Sigmoid colon (tissue), 7 donors: ENCODE measurements at places on chromosomes 1 and 21.

GRCh38 chr1:79811173-79811572 lies 804.6 kb upstream of the ADGRL4 start:
- DNase-seq = no peak

DNA sequence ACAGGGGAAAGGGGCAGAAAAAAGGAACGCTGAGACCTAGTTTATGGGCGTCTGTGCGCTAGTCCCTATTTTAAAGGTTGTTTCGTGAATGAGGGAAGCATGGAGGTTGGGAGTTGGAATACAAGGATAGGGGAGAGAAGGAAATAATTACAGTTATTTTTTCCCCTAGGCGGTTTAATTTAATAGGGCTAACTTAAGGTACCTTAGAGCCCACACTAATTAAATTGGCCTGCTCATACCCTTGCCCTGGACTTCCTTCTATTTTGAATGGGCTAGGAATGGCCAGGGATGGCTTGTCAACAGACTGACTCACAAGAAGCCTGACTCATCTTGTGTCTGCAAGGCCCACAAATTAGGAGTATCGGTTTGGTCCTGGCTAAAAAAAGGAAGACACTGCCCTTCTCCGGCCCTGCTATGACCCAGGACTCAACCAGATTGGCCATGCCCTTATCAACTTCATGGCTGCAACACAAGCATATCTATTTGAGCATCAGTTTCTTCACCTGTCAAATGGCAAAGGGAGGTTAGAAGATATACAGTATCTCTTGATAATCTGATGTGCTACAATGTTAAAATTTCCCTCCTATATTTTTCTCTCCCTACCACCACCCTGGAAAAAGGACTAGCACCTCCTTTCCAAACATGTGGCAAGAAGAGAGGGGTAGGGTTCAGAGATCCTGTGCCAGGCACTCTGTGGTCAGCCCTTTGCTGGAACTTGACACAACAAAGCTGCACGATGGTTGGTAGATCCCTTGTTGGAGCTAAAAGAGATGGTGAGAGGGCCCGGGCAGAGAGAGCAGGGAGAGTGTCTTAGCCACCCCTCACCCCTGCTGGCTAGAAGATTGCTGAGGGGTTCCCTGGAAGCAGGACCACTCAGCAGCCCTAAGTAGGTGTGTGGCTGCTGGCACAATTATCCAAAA lies 2.2 kb upstream of the SSBP3 start:
- DNase-seq = no peak

DNA sequence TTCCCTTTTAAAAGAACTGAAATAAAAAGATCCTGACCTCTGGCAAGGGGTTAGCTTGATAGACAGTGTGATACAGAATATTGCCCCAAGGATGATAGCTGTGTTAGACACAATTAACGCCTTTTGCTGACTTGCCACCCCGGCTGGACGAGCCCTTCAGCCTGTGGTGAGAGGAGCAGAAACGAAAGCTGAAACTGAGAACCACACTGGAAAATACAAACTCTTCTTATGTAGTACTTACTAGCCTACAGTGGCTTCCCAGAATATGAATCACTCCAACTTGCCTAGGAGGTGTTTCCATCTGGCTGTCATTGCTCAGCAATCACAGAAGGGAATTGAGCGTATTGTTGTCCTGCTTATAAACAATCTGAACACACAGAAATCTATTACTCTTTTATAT lies 22.9 kb downstream of the SAMSN1 start:
- DNase-seq = no peak

GRCh38 chr1:18289597-18289996 lies 182.0 kb downstream of the IGSF21 start:
- no peak for DNase-seq

GRCh38 chr1:7301664-7301981 lies 469.5 kb upstream of the VAMP3 start:
- no peak for DNase-seq

- DNase-seq = no peak
Observed at GRCh38 chr1:66502086-66502485, 31.9 kb upstream of the SGIP1 start.

DNA sequence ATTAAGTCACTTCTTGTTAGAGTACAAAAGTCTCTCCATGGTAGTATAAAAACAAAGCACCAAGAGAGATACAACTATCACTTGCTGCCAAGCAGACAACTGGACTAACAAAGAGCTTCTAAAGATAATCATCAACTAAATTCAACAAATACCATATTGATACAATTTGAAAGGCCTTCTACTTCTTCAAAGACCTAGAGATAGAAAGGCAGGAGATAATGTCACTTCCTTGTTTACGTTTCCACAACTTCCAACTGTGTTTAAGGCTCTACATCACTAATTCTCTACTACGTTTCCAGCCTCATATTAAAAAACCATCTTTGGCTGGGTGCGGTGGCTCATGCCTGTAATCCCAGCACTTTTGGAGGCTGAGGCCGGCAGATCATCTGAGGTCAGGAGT lies 104.5 kb downstream of the ASH1L start:
- DNase-seq = no peak

DNA sequence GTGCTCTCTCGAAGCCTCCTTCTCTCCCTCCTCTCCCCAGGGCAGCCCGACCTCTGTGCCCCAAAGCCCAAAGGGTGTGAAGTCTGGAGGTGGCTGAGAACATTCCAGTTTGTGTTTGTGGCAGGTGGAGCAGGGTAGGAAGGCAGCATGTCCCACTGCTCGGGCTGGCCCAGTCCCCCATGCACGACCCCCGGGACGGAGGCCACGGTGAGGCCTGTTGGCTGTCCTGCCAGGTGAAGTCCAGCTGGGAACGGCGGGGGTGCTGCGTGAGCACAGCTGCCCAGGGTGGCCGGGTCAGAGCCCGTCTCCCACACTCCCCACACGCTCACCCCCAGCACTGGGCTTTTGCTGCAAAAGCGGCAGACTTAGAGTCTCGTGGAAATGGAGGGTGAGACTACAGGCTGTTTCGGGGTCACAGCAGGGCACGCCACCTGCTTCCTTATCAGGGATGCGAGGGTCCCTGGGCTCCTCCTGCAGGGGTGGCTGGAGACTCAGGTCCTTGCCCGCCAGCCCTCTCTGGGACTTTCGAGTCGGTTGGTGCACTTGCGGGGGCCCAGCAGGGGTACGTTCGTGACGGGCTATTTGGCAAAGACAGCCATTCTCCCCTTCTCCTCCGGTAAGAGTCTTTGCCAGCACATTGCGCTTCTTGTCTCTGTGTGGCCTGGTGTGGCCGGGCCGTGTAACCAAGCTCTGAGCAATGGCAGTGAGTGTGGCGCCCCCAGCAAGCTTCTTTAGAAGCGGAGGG lies 40.3 kb downstream of the MORN1 start:
- peak; percentile 35 for DNase-seq

DNA sequence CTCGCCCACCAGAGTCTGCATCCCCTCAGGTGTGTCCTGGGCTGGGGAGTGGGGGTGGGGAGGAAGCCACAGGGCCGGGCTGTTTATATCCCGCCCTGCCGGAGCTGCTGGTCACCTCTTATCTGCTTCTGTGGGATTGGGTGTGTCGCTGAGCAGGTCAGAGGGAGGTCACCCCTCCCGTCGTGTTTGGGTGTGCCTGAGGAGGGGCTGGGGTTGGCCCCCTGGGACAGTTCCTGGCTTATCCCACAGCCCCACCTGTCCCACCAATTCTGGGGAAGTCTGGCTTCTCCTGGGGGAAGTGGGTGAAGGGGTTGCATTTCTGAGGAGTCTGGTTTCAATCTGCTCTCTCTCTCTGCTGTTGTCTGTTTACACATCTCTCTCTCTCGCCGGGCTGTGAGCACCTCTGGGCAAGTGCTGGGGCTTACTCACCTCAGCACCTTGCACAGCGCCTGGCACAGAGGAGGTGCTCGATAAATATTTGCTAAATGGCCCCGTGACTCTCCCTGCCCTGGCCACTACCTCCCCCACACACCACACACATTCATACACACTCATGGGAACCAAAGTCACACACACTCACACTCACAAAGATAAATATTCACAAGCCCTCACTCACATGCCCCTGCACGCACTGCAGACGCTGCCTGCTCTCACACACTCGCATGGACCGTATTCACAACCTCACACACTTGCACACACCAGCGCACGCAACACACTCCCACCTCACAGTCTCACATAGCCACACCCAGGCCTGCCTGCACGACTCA lies 8.3 kb downstream of the ELF3 start:
- DNase-seq = no peak

- no peak for DNase-seq
Observed at GRCh38 chr1:187958207-187958606, 1129.5 kb downstream of the PLA2G4A start.

DNA sequence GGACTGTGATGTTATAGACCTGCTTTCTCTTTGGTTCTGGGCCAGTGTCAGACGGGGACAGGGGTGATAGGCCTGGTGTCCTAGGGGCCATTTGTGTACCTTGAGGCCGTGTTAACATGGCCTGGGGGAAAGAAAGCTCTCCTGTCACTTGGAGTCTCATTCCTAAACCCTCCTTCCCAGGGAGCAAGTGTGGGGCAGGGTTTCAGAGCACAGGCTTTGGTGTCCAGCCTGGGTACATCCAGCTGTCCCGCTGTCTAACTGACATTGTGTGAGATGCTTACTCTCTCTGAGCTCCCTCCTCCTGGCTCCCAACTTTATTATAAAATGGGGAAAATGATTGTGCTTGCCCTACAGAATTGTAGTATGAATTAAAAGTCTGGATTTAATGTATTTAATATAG lies 32.6 kb upstream of the EPHA8 start:
- DNase-seq = peak; percentile 11

- DNase-seq = no peak
Observed at GRCh38 chr1:215418876-215419447, 148.1 kb upstream of the KCTD3 start.

DNA sequence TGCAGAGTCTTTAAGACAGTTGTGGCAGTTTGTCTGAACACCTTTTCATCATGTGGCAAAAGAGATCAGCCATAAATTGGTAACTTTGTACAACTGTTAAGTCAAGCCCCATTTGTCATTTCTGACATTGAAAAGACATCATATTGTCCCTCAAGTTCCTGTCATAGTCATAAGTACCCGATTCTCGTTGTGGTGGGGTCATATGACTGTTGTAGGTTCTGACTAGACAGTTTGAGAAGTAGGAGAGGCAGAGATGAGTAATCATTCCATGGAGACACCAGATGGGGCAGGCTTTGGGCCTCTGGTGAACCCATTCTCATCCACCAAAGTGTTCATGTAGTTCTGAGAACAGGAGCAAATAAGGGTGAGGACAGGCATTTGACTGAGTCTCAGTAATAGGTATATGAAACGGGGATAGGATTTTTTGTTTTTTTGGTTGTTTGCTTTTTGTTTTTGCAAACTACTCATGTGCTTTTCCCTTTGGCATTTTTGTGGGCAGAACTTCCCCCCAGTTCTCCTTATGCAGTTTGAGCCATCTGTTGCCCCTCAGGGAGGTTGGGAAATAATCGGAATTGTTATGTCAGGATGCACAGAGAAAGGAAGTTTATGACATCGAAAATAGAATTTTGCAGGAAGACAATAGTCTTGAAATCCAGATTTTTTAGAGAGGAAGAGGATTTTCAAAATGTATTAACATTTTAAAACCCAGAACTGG lies 86.9 kb upstream of the KCNE2 start:
- DNase-seq = no peak

DNA sequence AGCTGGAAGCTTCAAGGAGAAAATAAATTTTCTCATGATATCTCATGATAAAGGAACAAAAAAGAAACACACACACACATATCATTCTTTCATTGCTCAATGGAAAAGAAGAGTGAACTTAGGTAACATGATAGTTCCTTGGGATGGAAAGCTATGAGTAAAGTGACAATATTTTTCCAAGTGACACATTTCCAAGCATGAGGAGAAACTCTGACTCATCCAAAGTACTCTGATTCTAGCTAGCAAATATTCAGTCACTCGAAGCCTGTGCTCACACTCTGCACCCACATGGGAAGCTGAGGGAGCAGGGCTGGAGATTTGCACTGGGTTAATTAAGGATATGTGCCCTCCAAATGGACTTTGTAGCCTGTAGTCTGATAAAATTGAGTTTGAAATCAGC lies 222.4 kb downstream of the LRRC40 start:
- no peak for DNase-seq

GRCh38 chr1:25462732-25463131 lies 32.0 kb downstream of the MACO1 start:
- no peak for DNase-seq

GRCh38 chr1:58596631-58597052 lies 19.6 kb upstream of the TACSTD2 start:
- DNase-seq = no peak

DNA sequence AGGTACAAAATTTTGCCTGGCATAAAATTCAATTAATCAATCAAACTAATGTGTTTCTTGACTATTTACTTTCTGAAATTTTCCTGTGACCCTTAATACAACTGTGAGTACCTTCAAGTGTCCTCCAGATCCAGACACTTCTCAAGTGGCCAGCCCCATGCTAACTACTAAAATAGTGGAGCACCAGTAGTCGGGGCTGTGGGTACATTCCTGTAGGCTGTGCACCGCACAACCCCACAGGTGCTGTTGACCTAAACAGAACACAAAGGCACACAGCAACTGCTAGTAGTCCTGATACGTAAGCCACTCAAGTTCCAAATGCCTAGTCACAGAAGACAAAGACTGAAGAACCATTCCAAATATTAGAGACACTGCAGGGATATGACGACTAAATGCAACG lies 36.6 kb downstream of the TMEM50B start:
- DNase-seq = no peak

GRCh38 chr1:150981805-150982712 lies at the start of gene ANXA9:
Gene ANXA9, plus strand, starts transcription at chr1:150982292. Its CDS starts 814 bp downstream, at chr1:150983106.
- no peak for DNase-seq

GRCh38 chr1:13513895-13514546 lies at the start of gene LRRC38:
Gene LRRC38, minus strand, starts transcription at chr1:13514003. Its CDS starts 410 bp downstream, at chr1:13513593.
- no peak for DNase-seq

GRCh38 chr21:15445327-15445726 lies 284.5 kb upstream of the USP25 start:
- DNase-seq = no peak

- no peak for DNase-seq
Observed at GRCh38 chr21:29893687-29894086, 46.1 kb downstream of the GRIK1 start.

GRCh38 chr1:57788313-57788712 lies 364.5 kb upstream of the DAB1 start:
- DNase-seq = no peak

DNA sequence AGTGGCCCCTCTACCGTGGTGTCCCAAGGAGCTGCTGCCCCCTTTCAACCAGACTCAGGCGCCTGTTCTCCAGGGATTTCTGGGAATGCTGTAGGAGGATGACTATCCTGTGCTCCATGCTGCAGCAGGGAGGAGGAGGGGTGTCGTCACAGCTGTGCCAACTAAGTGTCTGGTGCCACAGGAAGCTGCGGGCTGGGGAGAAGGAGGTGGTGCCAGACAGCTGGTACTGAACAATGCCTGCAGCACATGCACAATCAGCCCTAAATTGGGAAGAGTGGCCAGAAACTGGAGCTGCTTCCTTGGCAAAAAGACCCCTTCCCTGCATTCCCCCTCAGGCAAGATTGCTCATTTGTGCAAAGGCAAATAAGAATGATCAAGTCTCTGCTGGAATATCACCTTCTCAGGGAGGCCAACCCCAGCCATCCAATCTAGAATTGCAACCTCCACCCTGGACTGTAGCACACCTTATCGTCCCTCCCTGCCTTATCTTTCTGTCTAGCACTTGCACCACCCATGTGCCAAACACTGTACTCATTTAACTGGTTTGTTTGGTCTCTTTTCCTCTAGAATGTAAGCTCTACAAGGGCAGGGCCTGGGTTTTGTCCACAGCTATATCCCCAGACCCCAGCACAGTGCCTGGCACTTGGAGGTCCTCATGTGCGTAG lies 33.3 kb downstream of the LAMB3 start:
- no peak for DNase-seq
